ENCODE measurements at places on chromosomes 1 and 21. TPM values are rescaled to one million over a fixed set of nuclear protein-coding genes. Genes with fewer than 3 reads are reported as not detected.

TNFRSF9 gene
- polyA plus RNA-seq: not detected

NMNAT1 gene
- 6.5 TPM for polyA plus RNA-seq

ADCY10 gene
- 1.1 TPM for polyA plus RNA-seq

TSSK3 gene
- 0.45 TPM for polyA plus RNA-seq

DNMT3L gene
- not detected for polyA plus RNA-seq

C1orf87 gene
- not detected for polyA plus RNA-seq

All from small intestine (tissue), 16 donors.